ENCODE measurements at places on chromosomes 5 and 9.

DNA sequence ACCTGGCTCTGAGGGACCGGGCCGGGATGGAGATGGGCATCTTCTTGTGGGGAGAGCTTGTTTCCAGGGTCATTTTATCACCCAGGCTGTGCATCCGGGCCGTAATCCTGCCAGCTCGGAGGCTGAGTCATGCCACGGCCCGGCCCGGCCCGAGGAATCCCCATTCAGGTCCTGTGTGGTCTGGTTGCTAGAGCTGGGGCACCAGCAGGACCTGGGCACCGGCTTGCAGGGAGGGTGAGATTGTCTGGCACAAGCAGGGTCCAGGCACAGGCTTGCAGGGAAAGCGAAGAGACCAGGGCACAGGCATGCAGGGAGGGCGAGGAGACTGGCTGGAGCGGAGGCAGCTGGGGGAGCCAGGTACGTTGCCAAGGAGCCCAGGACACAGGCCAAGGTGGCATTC lies 106.8 kb downstream of the RXRA start:
- no peak for DNase-seq
- peaks cover 8% of the 10 kb centered on the region for H3K36me3 ChIP-seq
- H3K4me3 ChIP-seq, result no peak overlapping the region
- peak overlapping the region; percentile 80 for H3K27ac ChIP-seq
- no peaks in the 10 kb centered on the region for H3K27me3 ChIP-seq

GRCh38 chr5:14489643-14490042 lies 91.9 kb upstream of the OTULINL start:
- no peak overlapping the region for H3K4me3 ChIP-seq
- no peak for DNase-seq
- H3K27ac ChIP-seq, result no peak overlapping the region

- H3K4me1 ChIP-seq, result no peaks in the 10 kb centered on the region
- H3K4me3 ChIP-seq, result no peak overlapping the region
- H3K27ac ChIP-seq, result no peak overlapping the region
- H3K27me3 ChIP-seq, result no peaks in the 10 kb centered on the region
- DNase-seq, result no peak
- no peaks in the 10 kb centered on the region for H3K36me3 ChIP-seq
Measured at GRCh38 chr5:90142541-90142940, 267.0 kb downstream of the CETN3 start.

GRCh38 chr9:441126-441525 lies 226.5 kb downstream of the DOCK8 start:
- H3K27ac ChIP-seq, result no peak overlapping the region
- H3K27me3 ChIP-seq, result no peaks in the 10 kb centered on the region
- peaks cover 5% of the 10 kb centered on the region for H3K36me3 ChIP-seq

- H3K36me3 ChIP-seq, result no peaks in the 10 kb centered on the region
- no peak overlapping the region for H3K4me3 ChIP-seq
- no peaks in the 10 kb centered on the region for H3K27me3 ChIP-seq
- DNase-seq, result no peak
- H3K27ac ChIP-seq, result no peak overlapping the region
Measured at GRCh38 chr9:22210262-22210661, 201.2 kb upstream of the CDKN2B start.

DNA sequence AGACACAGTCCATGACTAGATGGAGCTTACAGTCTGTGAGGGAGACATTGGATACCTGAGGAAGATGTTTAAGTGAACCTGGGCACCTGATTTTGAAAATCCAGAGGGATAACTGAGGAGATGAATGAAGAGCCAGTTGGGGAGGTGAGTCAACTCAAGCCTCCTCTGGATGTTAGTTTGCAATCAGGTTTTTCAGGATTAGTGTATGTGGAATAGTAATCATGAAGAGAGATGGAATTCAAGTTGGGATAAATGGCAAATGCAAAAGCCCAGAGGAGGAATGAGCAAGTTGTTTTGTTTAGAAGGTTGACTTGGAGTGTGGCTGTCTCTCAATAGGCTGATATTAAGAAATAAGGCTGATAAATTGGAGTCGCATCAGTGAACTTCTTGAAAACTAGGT lies 28.9 kb downstream of the PRDM6 start:
- no peak overlapping the region for H3K27ac ChIP-seq
- DNase-seq, result no peak
- H3K27me3 ChIP-seq, result peaks cover 37% of the 10 kb centered on the region
- H3K4me1 ChIP-seq, result peaks cover 8% of the 10 kb centered on the region
- no peak overlapping the region for H3K4me3 ChIP-seq

- H3K27ac ChIP-seq, result peak overlapping the region; percentile 13
- peaks cover 40% of the 10 kb centered on the region for H3K4me1 ChIP-seq
- peaks cover 15% of the 10 kb centered on the region for H3K36me3 ChIP-seq
- peak overlapping the region; percentile 73 for H3K4me3 ChIP-seq
Measured at GRCh38 chr9:546797-547223, 294.7 kb upstream of the DMRT1 start.
